Foreskin keratinocyte (primary cell): ENCODE measurements at places on chromosomes 4 and X. TPM values are rescaled to one million over a fixed set of nuclear protein-coding genes. Genes with fewer than 3 reads are reported as not detected.

ADH1A gene
- total RNA-seq: not detected in 2 replicates

CXorf66 gene
- total RNA-seq: not detected in 2 replicates

- peak; percentile 86 for DNase-seq
Measured at GRCh38 chrX:68936608-68937007, 107.8 kb downstream of the EFNB1 start.

NDUFC1 gene
- 83.2 and 85.2 TPM in 2 replicates for total RNA-seq

DNA sequence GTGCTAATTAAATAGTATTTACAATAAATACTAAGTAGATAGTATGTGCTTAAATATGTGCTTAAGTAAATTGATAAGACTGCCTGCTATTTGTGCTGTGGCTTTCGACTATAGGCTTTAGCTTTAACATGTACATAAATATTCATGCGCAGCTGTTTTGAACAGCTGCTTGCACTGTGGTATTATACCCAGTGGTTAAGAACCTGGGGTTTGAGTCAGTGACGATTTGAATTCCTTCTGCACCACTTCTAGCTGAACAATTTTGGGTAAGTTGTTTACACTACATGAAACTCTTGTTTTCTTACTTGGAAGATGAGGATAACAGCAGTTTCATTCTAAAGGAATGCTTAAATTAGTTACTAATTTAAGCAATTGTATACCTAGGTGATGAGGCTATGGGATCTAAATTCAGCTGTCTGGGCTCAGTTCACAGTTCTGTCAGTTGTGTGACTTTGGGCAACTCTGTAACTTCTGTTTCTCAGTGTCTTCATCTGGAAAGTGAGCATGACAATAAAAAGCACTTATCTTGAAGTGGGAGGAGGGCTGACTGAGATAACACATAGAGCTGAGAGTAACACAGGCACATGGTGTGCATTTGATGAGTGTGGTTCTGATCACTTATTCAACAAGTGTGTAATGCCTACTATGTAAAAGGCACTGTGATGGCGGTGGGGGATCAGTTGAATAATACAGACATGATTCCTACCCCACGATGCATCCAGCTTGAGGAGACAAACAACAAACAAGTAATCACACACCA is 37.0 kb downstream of the HPGDS start:
- no peak for DNase-seq

DAPP1 gene
- 54.2 and 60.6 TPM in 2 replicates for total RNA-seq

GRCh38 chr4:16852228-16852627 is 46.2 kb downstream of the LDB2 start:
- no peak for DNase-seq

DNA sequence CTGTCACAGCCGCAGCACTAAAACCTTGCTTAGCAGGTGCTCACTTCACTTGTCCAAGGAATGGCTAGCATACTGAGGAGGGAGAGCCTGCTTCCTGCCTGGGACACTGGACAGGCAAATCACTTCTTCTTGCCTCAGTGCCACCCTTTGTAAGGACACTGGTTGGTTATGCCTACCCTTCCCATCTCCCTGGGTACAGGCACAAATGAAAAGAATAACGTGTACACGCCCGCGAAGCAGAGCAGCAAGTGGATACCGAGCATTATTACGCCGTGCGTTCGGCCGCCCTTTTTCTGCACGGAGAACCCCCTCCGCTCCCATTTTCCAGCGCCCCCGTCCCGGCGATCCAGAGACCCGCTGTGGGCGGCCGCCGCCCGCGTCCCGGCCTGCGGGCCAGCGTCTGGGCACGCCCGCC is 338 bp upstream of the KLHL2 start:
- no peak for DNase-seq

WDR17 gene
- 1.1 and 1.3 TPM in 2 replicates for total RNA-seq

C4orf51 gene
- total RNA-seq: not detected in 2 replicates
